ENCODE measurements at places on chromosomes 3 and 15. TPM values are rescaled to one million over a fixed set of nuclear protein-coding genes. Genes with fewer than 3 reads are reported as not detected.
A peak's percentile ranks its signal among the peaks of the same experiment; 100 is the strongest.

CCR3 gene
- not detected for total RNA-seq

- H3K36me3 ChIP-seq: peaks cover 6% of the 10 kb centered on the region
- DNase-seq: peak; percentile 86
- H3K4me3 ChIP-seq: peak overlapping the region; percentile 8
- H3K27ac ChIP-seq: peak overlapping the region; percentile 89
- no peaks in the 10 kb centered on the region for H3K27me3 ChIP-seq
Measured at GRCh38 chr3:13349823-13350222, 70.3 kb downstream of the NUP210 start.

NRG4 gene
- total RNA-seq: 0.06 TPM

- no peaks in the 10 kb centered on the region for H3K36me3 ChIP-seq
- no peaks in the 10 kb centered on the region for H3K27me3 ChIP-seq
- no peak overlapping the region for H3K4me3 ChIP-seq
- H3K4me1 ChIP-seq: peaks cover 16% of the 10 kb centered on the region
- no peak for DNase-seq
- no peak overlapping the region for H3K27ac ChIP-seq
Measured at GRCh38 chr15:35003928-35004327, 15.8 kb upstream of the ZNF770 start.

DNA sequence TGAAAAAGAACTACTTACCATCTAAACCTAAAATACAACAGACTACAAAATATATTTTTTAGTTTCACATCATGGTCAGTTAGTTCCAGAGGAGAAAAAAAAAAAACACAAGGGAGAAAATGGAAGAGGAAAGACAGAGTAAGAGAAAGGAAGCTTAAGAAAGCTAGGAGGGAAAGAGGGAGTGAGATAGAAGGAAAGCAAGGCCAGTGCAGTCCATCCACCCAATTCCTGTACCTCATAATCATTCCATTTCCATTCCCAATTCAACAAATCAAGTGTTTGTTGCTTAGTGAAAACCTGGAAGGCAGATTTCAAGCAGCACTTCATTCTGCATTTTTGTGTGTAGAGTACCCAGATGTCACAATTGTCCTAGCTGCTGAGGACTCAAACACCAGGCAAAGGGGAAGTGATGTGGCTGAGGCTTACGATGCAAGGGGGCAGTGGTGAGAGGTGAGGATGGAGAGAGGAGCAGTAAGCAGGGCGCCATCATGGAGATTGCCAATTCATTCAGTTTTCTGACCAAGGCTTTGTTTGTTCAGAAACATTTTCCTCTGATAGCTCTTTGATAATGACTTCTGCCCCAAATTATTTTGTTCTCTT is 83.6 kb upstream of the GSK3B start:
- H3K4me1 ChIP-seq: no peaks in the 10 kb centered on the region
- no peak overlapping the region for H3K27ac ChIP-seq
- H3K27me3 ChIP-seq: no peaks in the 10 kb centered on the region
- no peaks in the 10 kb centered on the region for H3K36me3 ChIP-seq
- H3K4me3 ChIP-seq: no peak overlapping the region

- H3K36me3 ChIP-seq: no peaks in the 10 kb centered on the region
- no peak for DNase-seq
- no peak overlapping the region for H3K27ac ChIP-seq
- no peaks in the 10 kb centered on the region for H3K27me3 ChIP-seq
- no peak overlapping the region for H3K4me3 ChIP-seq
Measured at GRCh38 chr3:2837239-2837638, 272.9 kb downstream of the IL5RA start.

DNA sequence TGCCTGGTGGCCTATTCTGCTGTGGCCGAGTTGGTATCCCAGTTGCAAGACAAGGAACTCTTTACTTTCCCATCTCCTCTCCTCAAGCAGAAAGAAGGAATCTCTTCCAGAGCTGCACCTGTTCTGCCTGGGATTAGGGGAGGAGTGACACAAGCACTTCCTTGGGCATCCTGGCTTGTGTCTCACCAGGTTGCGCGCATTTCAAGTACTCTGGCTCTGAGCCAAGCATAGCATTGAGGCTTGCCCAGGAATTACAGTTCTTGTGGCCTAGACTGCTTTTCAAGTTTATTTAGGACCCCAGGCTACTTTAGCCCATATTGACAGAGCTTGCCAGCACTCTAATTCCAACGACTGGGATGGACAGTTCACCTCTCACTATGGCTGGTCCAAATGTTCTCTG is 150.5 kb downstream of the RSRC1 start:
- H3K4me3 ChIP-seq: no peak overlapping the region
- no peaks in the 10 kb centered on the region for H3K4me1 ChIP-seq
- no peak for DNase-seq
- no peaks in the 10 kb centered on the region for H3K27me3 ChIP-seq
- no peak overlapping the region for H3K27ac ChIP-seq
- no peaks in the 10 kb centered on the region for H3K36me3 ChIP-seq

DNA sequence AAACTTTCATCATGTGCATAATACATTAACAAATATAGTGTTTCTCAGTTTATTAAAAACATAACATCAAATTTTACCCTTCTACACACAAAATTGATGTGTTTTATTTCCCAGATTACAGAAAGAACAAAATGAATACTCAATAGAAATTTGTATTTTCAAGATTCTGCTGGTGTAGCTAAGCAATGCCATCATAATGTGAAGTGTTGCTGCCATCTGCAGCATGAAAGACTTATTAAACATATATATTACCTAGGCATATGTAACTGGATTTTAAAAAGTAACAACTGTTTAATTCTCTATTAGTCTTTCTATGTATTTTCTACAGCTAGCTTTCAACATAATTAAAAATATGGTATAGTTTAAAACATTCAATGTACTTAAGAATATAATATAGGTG is 27.5 kb downstream of the PLSCR5 start:
- H3K27me3 ChIP-seq: no peaks in the 10 kb centered on the region
- H3K4me1 ChIP-seq: no peaks in the 10 kb centered on the region
- no peak overlapping the region for H3K4me3 ChIP-seq
- H3K36me3 ChIP-seq: no peaks in the 10 kb centered on the region
- no peak overlapping the region for H3K27ac ChIP-seq
- DNase-seq: peak; percentile 29

GRCh38 chr15:47844437-47844836 is 127.1 kb downstream of the SEMA6D start:
- H3K4me1 ChIP-seq: peaks cover 2% of the 10 kb centered on the region
- no peak for DNase-seq
- no peaks in the 10 kb centered on the region for H3K27me3 ChIP-seq
- no peaks in the 10 kb centered on the region for H3K36me3 ChIP-seq
- H3K4me3 ChIP-seq: no peak overlapping the region

- H3K36me3 ChIP-seq: no peaks in the 10 kb centered on the region
- no peaks in the 10 kb centered on the region for H3K4me1 ChIP-seq
- no peak overlapping the region for H3K27ac ChIP-seq
- DNase-seq: no peak
Measured at GRCh38 chr15:60509470-60509869, 30.5 kb upstream of the ICE2 start.

TRIM42 gene
- total RNA-seq: not detected

DNA sequence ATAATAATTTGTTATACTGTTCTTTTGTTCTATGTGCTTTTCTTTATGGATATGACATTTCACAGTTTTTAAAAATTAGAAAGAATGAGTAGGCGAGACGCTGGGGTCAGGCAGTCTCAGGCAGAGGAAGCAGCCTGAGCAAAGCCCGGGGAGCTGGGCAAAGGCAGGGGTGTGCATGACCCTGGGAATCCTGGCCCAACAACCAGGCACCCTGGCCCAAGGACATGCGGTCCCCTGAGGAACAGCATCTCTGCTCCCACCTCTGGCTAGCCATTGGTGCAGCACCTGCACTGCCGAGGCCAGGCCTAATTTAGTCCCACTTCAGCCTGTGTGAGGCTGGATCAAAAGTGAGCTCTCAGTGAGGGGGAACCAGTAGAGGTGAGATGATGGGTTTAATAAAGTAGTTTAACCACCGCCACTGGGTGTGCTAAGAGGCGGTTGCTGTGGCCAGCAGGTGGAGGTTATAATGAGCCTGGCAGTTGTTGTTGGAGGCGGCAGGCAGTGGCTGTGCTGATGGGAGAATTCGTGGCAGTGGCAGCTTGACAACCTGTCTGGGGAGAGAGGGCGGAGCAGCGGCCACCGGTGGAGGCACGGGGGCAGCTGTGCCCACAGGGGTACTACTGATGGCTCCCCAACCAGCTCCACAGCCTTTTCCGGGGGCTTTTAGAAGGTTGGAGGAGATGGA is 41.5 kb downstream of the PRKCD start:
- no peak overlapping the region for H3K4me3 ChIP-seq
- no peaks in the 10 kb centered on the region for H3K36me3 ChIP-seq
- no peak overlapping the region for H3K27ac ChIP-seq

GRCh38 chr15:99435113-99435695 is 130.6 kb upstream of the MEF2A start:
- no peak overlapping the region for H3K27ac ChIP-seq
- DNase-seq: no peak
- H3K4me3 ChIP-seq: no peak overlapping the region

DNA sequence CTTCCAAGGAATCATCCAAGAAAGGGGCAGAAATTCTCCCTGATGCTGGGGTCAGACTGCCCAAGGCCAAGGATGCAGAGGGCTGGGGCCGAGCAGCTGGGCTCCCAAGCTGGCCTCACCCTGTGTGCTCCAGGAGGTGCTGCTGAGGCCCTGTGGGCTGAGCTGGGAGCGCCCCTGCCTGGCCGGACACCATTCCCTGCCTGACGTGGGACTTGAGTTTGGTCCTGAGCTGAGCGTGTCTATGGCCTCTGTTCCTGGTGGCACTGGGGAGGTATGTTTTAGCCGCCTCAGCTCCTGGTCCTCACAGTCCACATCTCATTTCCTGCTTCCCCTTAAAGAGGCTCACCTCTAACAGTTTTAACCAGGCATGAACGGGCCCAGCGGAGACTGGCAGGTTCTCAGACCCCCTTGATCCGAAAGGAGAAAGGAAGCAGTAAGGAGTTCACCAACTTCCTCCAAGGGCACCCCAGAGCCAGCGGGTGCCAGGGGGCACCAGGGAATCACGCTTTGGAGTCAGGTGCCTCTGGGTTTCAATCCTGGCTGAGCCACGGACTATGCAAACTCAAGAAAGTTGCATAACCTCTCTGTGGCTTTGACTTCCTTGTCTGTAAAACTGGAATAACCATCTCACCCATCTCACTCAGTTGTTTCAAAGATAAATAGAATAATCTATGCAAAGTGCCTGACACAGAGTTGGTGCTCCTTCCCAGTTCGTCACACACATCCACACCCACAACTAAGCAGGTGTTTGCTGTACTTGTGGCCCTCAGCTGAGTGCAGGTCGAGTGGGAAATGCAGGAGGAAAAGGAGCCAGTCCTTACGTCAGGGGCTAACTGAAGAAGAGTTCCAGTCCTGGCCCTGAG is 48.6 kb downstream of the SLC12A8 start:
- H3K27ac ChIP-seq: no peak overlapping the region
- H3K36me3 ChIP-seq: no peaks in the 10 kb centered on the region
- DNase-seq: peak; percentile 43

- H3K27me3 ChIP-seq: no peaks in the 10 kb centered on the region
- no peak overlapping the region for H3K27ac ChIP-seq
- no peak overlapping the region for H3K4me3 ChIP-seq
- H3K36me3 ChIP-seq: no peaks in the 10 kb centered on the region
- H3K4me1 ChIP-seq: peaks cover 9% of the 10 kb centered on the region
Measured at GRCh38 chr15:29134641-29135308, 134.8 kb downstream of the NSMCE3 start.

DNA sequence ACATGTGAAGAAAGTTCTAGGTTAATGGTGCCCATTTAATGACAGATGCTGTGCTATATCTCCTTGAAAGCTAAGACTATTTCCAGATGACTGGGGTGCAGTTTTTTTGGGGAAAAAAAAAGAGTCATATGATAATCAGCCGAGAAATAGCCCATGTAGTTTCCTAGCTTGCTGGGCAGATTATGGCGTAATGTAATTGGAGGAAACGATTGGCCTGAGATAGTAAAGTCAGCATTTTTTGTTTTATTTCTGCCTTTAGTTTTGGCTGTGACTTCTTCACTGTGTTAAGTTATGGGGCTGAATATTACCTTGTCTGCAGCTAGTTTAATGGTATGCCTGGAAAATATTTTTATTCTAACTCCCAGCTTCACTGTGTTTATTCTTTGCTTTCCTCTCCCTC is 24.0 kb downstream of the PDHB start:
- H3K4me3 ChIP-seq: no peak overlapping the region
- no peak overlapping the region for H3K27ac ChIP-seq
- no peaks in the 10 kb centered on the region for H3K36me3 ChIP-seq
- no peaks in the 10 kb centered on the region for H3K27me3 ChIP-seq
- DNase-seq: no peak

DCP1A gene
- 21.6 TPM for total RNA-seq

- no peak overlapping the region for H3K27ac ChIP-seq
- DNase-seq: no peak
- no peaks in the 10 kb centered on the region for H3K36me3 ChIP-seq
- peaks cover 24% of the 10 kb centered on the region for H3K4me1 ChIP-seq
Measured at GRCh38 chr3:126858401-126858800, 124.5 kb upstream of the PLXNA1 start.

GRCh38 chr3:185549651-185550111 is 2.7 kb downstream of the LIPH start:
- no peaks in the 10 kb centered on the region for H3K4me1 ChIP-seq
- no peak overlapping the region for H3K4me3 ChIP-seq
- no peak overlapping the region for H3K27ac ChIP-seq
- no peak for DNase-seq
- no peaks in the 10 kb centered on the region for H3K27me3 ChIP-seq

- no peaks in the 10 kb centered on the region for H3K36me3 ChIP-seq
- H3K4me1 ChIP-seq: no peaks in the 10 kb centered on the region
- H3K27ac ChIP-seq: no peak overlapping the region
- DNase-seq: no peak
- no peak overlapping the region for H3K4me3 ChIP-seq
Measured at GRCh38 chr15:81105545-81105944, 28.5 kb upstream of the CFAP161 start.

DNA sequence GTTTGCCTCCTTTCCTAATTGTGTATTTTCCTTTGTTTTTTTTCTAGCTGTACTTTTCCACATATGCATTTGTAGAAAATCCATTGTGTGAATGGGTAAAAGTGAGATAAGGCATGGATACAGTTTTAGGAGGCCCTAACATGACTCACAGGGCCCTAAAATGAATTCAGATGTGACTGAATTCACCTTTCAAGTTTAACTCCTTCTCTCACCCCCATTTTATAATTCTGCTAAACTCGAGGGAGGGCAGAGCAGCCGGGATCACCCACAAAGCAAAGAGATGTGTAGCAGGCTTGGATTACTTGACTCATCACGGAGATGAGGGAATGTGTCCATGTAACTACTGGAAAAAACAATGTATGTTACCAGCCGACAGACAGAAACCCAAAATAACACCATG is 59.9 kb downstream of the FOXP1 start:
- H3K36me3 ChIP-seq: no peaks in the 10 kb centered on the region
- H3K4me1 ChIP-seq: no peaks in the 10 kb centered on the region
- H3K27me3 ChIP-seq: no peaks in the 10 kb centered on the region
- H3K4me3 ChIP-seq: no peak overlapping the region

DNA sequence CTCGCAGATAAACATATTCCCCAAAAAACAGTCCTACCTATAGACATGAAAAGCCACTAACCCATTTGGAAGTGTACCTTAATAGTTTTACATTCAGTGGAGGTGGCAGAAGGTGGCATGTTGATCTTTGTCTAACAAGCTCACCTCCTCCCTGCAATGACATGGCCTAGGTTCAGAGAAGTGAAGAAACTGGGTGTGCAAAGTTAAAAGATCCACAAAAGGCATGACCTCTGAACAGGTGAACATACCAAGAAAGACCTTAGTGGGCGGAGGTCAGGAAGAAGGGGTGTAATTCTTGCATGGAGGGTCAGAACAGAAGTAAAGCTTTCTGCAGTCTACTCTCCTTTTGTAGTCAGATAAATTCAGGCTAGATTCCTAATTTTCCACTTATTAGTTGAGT is 822 bp downstream of the MRPL3 start:
- H3K27ac ChIP-seq: no peak overlapping the region
- peaks cover 19% of the 10 kb centered on the region for H3K36me3 ChIP-seq
- H3K4me1 ChIP-seq: peaks cover 13% of the 10 kb centered on the region
- H3K4me3 ChIP-seq: peak overlapping the region; percentile 86
- H3K27me3 ChIP-seq: peaks cover 34% of the 10 kb centered on the region

Measured in neural progenitor cell (in vitro differentiated cells).